ENCODE measurements at places on chromosomes 11 and 22.
A peak's percentile ranks its signal among the peaks of the same experiment; 100 is the strongest.

- DNase-seq = no peak
Observed at GRCh38 chr11:44567876-44568256, 2.4 kb downstream of the CD82 start.

GRCh38 chr22:29330753-29331152 is 15.3 kb upstream of the RASL10A start:
- DNase-seq = no peak

DNA sequence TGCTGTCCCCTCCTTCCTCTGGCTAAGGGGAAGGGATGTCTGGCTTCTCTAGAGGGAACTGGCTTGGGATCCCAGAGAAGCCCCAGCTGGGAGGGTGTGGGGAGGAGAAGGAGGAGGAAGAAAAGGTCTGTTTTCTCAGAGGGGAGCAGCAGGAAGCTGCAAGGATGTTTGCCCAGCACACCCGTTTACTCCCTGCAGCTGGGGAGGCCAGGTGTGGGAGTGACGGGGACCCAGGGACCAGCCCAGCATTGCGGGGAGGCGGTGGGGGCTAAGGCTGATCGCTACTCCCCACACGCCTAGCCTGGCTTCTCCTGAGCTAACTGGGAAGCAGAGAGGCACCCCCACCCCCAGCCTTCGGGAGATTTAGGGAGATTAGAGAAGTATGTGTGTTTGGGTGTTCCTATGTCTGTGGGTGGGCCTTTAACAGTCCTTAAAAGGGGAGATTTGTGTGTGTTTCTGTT is 3.9 kb downstream of the CREB3L1 start:
- DNase-seq = no peak

- no peak for DNase-seq
Observed at GRCh38 chr11:70494559-70495350, 96.4 kb downstream of the CTTN start.

DNA sequence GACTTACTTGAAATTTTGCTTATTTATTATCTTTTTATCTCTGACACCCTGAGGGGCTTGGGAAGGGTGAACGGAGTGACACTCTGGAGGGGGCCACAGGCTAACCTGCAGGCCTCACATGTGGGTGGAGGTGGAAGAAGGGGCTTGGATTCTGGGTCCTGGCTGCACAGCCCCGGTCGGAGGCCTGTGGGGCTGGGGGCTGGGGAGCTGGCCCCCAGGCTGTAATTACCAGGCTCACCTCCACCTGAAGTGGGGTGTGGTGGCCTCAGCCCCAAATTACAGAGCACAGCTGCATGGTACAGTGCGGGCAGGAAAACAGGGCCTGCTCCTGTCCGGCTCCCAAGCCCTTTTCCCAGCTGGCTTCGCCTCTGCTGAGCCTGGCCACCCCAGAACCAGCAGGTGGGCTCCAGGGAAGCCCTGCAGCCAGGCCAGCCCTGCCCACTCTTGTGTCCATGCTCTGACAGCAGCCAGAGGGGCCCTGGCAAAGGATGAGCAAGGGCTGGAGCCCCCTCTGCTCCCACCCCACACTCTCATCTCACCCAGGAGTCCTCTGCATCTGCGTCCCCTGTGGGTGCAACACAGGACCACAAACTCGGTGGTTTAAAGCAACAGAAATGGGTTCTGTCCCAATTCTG is 48.0 kb downstream of the IGF2 start:
- DNase-seq = no peak

GRCh38 chr11:46099963-46100316 is 21.3 kb downstream of the PHF21A start:
- no peak for DNase-seq

DNA sequence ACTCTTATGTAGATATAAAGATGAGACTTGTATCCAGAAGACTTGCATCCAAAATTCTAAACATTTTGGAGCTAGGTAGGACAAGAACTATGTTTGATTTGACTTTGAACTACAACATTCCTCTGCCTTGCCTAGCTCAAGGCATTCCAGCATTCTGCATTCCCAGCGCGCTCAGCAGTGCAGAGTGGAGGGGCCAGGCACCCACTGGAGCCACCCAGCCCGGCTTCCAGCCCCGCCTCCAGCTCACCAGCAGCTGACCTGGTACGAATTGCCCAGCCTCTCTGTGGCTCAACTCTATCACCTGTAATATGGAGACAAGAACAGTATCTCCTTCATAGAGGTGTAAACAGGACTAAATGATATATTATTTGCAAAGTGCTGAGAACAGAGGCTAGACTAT is 28.8 kb downstream of the PRDM10 start:
- peak; percentile 95 for DNase-seq

DNA sequence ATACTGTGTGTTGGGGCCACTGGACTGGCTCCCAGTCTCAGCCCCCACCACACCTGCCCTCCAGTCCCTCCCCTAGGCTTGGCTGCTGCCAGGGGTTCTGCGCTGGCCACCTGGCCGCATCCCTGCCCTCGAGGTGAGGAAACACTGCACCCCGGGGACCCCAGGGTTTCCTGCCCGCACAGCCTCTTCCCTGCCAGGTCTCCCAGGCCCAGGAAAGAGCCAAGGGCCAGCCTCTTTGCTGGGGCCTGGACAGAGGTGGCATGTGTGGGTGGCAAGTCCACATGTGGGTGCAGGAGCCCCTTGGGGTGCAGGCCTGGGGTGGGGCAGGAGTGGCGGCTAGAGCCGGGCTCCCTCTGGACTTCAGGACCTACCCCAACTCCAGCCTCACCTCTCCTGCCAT is 2.5 kb downstream of the EPS8L2 start:
- no peak for DNase-seq

DNA sequence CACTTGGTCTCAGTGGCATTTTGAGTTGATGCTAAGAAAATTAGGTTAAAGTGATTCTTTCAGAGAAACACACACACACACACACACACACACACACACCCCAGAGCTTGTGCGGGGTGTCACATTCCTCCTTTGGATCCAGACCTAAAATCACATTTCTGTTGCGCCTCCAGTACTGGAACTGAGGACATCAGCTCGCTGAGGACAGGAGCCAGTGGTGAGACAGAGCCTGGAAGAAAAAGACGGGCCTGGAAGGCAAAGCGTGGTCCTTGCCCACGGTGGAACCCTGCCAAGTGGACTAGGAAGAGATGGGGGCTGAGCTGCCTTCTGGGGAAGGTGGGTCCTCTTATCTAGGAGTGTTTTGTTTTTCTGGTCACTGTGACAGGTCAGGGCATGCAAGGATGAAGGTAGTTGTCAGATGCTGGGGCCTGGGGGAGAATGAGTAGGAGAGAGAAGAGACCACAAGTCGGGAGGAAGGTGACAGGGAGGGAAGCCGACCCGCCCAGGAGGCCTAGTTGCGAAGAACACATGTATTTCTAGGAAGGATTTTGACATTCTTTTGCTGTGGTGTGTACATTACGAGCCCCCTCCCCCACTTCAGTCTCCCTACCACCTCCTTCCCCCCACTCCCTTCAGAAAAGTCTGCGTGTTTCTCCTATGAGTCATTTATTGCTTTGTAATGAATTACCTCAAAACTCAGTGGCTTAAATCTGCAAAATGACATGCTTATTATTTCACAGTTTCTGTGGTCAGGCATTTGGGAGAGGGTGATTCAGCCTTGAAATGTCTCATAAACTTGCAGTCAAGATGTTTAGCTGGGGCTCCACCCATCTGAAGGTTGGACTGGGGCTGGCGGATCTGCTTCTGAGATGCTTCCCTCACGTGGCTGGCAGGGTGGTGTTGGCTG is 4.8 kb upstream of the ELFN2 start:
- no peak for DNase-seq

DNA sequence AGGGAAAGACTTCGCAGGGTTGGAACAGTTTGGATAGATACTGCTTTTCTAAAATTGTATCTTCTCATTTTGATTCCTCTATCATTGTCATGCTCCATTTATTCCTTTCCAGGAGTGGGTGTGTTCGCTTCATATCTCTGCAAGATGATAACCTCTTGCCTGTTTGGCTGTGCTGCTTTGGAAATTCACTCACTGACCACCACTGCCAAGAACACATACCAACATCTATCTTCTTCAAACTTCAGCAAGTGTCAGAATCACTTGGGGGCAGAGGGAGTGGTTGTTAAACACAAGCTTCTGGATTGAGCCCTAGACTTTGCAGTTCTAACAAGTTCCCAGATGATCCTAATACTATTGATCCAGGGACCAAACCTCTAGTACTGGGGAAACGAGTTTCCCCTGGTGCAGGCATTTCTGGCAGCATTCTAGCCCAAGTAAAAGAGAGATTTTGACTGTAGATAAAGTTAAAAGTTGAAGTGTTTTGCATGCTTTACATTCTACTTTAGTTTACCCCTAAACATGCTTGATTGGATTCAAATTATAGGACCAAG is 11.5 kb upstream of the DKK3 start:
- DNase-seq = no peak

DNA sequence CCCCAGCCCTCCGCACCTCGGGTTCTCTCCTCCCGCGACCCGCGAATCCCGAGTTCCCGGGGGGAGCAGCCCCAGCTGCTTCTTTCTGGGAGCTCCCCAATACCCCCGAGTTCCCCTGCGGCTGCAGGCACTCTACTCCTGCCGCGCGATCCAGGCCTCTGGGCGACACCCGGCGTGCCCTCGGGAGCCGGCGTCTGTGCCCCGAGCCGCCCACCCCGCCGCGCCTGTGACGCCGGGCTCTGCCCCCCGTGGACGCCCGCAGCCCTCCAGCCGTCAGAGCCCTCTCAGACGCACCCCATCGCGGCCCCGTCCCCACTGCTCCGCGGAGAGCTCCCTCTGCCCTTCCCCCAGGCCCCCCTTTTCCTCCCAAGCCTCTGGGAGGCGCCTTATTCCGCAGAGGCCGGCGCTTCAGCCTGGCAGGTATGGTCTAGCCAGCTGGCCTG is 422 bp downstream of the GLB1L2 start:
- DNase-seq = peak; percentile 51

GRCh38 chr22:49871482-49871881 is 17.8 kb downstream of the ZBED4 start:
- no peak for DNase-seq

GRCh38 chr22:50518606-50519005 is 6.8 kb downstream of the SCO2 start:
- DNase-seq = no peak

DNA sequence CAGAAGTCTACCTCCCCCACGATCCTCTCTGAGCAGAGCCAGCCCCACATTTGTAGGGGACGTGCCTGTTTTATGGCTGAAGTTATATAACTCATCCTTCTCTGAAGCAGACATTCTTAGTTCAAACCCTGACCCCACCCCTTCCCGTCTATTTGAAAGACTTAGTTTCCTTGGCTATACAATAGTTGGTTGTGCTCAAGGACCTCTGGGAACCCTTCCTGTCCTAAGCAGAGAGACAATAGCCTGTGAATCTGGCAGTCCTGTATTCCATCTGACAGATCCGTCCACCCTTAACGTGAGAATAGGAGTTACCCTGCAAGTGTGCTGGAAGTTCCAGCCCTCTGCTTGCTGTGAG is 75.2 kb downstream of the MN1 start:
- no peak for DNase-seq

DNA sequence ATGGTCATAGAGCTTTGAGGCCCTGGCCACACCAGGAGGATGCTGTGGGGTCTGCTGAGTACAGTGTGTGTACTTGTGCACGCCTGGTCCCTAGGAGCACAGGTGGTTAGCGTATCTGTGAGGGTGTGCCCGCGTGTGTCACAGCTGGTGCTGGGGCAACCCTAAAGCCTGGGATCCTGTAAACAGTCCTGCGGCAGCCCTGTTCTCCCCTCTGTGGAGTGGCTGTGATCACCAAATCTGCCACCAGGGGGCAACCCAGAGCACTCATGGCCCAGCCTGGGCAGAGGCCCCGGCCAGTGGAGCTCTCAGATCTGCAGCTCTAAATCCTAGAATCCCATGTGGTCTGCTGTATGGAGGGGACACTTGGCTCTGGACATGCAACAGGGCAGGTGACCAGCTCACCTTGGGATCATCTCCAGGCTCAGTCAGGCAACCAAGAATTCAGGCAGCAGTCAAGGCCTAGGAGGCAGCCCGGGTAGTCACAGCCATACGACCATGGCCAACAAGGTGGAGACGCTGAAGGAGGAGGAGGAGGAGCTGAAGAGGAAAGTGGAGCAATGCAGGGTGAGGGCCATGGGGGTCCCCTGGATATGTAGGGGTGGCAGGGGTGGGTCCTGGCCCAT is 3.9 kb downstream of the SH3BP1 start:
- peak; percentile 71 for DNase-seq

GRCh38 chr22:36257308-36257707 is 4.4 kb downstream of the APOL1 start:
- DNase-seq = no peak

DNA sequence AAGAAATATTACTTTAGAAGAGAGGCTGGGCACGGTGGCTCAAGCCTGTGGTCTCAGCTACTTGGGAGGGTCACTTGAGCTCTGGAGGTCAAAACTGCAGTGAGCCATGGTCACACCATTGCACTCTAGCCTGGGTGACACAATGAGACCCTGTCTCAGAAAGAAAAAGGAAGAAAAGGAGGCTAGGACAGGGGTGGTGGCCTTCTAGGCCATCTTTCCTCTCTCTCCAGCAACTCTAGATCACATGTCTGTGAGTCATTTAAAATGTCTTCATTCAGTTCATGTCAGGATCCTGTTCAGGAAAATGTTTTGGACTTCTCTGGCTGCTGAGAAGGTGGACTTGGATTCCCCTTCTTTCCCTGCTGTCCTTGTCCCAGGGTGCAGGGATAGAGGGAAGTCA is 53.3 kb downstream of the PPFIA1 start:
- no peak for DNase-seq

GRCh38 chr22:19066531-19067271 is 55.5 kb downstream of the DGCR2 start:
- DNase-seq = no peak

DNA sequence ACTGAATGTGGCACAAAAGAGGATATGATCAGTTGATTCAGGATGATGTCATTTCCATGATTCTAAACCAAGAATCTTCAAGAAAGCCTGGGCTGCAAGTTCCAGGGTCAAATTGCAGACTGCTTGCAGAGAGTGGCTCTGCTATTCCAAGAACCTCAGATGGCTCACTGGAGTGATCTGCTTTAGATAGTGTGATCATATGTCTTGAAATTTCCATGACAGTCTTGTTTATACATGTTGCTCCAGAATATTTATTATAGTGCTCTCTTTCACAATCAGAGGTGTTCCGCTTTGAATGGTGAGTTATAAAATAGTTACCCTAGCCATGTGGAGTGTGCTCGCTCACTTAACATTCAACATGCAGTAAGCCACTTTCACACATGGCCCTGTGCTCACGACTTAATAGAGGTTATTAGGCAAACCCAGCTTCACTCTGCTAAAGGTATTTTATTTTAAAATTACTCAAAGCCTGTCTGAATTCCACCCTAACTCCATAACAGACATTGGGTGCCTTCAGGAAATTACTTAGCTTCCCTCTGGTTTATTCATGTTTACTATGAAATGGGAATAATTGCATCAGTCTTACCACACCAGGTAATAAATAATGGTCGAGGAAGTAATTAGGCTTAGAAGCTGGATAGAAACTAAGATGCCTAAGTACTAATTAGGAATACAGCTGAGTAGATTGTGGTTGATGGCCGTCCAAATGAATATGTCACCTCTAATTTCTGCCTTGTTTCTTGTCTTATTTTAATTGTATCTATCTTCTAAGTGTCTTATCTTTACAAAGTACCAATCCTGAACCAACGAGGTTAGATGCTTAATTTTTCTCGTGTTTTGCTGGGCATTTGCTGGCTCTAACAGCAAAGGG is 187.9 kb downstream of the ETS1 start:
- peak; percentile 31 for DNase-seq

Measured in NCI-H526 (cell line).